ENCODE measurements at places on chromosomes 4 and X.
A peak's percentile ranks its signal among the peaks of the same experiment; 100 is the strongest.

DNA sequence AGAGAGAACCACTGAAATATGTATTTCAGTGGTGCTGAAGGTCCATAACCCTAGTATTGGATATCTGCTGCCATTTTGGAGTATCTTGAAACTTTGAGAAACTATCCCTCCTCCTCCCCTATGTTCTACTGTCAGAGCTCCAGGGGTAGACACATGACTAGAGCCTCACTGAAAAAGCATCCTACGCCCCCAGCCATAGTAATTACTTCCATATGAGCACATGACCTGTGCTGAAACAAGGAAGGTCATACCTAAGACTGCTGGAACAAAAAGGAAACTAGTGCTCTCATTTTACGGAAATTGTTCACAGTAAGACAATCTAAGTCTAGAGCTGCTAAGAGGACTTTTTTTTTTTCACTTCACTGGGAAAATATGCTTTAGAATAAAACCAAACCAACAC is 42.0 kb upstream of the MAPK10 start:
- no peak for DNase-seq

DNA sequence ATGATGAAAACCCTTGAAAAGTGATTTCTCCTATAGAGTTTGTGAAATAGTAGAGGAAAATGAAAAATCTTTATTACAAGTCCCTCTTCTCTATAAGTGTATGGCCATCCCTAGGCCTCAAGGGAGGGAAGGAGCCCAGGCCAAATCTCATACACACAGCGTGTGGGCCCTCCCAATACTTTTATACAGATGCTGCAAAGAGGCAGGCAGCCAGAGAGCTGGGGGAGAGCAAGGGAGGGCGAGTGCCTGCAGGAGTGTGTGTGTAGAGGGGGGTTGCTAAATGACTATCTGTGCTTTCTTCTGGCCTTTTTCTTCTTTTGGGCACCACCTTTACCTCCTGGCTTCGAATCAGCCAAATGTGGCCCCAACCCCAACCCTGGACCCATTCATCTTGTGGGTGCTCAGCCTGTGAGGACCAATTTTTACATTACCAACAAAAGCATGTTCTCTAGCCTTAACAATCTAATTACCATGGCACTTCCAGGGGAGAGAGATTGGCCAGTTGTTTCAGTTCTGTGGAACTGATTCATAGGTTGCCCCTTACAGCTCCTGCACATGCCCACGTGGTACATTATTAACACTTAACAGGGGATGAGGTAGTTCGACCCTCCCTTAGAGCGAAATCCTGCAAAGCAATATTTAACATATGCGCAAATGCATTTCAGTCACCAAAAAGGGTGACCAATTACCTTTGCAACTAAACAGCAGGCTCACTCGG is 2.0 kb downstream of the GPC3 start:
- DNase-seq = no peak

DNA sequence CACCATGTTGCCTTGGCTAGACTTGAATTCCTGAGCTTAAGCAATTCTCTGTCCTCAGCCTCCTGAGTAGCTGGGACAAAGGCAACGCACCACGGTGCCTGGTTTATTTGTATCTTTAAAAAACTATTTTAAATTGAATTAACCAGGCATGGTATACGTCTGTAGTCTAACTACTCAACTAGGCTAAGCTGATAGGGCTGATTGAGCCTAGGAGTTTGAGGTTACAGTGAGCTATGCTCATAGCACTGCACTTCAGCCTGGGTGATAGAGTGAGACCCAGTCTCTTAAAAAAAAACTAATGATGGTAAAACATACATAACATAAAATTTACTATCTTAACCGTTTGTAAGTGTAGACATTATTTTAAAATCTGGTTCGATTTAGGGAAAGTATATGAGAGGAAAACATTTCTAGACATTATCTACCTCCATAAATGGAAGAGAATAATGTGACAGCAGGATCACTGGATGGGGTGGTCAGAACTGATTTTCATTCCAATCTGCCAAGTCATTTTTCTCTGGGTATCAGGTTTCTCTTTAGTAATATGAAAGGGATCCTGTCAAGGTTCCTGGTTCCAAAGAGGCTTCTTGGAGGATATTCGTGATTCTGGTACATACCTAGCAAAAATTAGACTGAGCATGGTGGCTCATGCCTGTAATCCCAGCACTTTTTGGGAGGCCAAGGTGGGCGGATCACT is 8.7 kb upstream of the ITGB1BP2 start:
- no peak for DNase-seq

GRCh38 chrX:125198546-125198945 is 121.1 kb upstream of the TEX13C start:
- DNase-seq = no peak

GRCh38 chr4:121964958-121965357 is 13.1 kb upstream of the TRPC3 start:
- DNase-seq = no peak

DNA sequence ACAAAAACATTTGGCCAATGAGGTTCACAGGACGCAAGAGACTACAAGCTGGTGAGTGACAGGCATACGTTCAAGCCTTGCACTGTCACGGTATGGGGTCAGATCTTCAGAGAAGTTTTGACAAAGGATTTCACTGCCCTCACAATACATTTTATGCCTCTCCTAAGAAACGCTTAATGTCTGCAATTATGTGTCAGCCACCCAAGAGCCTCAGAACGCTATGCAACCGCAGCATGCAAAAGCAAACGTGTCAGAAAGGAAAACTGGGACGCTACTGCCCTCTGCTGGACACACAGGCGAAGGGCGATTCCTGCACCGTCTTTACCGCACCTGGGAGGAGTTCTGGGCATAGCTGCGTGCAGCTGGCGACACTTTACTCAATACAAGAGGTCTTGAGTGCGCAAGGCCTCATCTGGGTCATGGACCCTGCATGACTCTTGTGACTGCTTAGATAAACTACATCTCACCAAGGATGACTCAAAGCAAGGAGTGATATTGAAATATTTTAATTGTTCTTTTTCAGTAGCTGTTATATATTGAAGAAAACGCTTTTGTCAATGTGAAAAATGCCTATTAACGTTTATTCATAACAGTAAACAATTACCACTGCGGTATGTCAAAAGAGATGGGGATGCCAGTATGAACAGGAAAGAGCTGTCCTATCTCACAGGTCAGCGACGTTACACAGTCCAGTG is 147.6 kb upstream of the FRG1 start:
- DNase-seq = peak; percentile 76

GRCh38 chrX:50483283-50483682 is 12.7 kb upstream of the DGKK start:
- no peak for DNase-seq

DNA sequence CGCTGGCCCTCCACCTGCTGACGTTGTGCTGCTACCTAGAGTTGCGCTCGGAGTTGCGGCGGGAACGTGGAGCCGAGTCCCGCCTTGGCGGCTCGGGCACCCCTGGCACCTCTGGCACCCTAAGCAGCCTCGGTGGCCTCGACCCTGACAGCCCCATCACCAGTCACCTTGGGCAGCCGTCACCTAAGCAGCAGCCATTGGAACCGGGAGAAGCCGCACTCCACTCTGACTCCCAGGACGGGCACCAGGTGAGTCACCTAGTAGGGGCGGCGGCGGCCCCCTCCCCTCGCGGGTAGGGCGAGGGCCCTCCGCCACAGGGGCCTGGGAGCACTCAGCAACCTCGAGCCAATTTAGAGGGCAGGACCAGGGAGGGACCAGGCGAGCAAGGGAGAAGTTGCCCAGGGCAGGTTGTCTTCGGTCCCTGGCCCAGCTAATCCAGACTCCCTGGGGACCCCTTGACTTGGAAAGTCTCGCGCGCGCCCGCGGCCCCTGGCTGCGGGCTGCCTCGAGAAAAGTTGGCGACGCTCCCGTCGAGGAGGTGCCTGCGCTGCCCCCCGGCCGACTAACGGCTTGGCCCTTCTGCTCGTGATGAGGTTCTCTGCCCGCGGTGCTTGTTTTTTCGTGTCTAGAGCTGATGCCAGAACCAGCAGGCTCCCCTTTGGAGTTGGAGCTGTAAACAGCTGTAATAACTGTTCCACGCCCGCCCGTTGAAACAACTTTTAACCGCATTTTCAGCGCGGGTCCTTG is 717 bp downstream of the EDA start:
- DNase-seq = no peak

GRCh38 chr4:23697001-23697528 is 192.8 kb downstream of the PPARGC1A start:
- no peak for DNase-seq

DNA sequence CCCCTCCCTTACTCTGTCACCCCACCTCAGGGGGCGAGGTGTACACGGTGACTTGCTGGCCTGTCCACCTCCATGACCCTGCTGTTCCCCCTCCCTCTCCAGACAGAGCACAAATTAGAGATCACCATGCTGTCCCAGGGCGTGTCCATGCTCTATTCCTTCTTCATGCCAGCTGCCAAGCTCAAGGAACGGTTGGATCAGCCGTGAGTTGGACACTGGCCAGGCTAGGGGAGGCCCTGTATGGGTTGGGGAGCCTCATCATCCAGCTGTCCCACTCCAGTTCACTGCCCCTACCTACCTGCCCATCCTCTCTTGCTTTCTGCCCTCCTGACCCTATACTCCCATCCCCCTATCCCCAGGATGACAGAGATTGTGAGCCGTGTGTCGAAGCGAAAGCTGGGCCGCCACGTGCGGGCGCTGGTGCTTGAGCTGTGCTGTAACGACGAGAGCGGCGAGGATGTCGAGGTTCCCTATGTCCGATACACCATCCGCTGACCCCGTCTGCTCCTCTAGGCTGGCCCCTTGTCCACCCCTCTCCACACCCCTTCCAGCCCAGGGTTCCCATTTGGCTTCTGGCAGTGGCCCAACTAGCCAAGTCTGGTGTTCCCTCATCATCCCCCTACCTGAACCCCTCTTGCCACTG is 3.9 kb upstream of the CDK16 start:
- DNase-seq = no peak
